T follicular helper cell (primary cell): ENCODE measurements at places on chromosomes 3 and 15.

DNA sequence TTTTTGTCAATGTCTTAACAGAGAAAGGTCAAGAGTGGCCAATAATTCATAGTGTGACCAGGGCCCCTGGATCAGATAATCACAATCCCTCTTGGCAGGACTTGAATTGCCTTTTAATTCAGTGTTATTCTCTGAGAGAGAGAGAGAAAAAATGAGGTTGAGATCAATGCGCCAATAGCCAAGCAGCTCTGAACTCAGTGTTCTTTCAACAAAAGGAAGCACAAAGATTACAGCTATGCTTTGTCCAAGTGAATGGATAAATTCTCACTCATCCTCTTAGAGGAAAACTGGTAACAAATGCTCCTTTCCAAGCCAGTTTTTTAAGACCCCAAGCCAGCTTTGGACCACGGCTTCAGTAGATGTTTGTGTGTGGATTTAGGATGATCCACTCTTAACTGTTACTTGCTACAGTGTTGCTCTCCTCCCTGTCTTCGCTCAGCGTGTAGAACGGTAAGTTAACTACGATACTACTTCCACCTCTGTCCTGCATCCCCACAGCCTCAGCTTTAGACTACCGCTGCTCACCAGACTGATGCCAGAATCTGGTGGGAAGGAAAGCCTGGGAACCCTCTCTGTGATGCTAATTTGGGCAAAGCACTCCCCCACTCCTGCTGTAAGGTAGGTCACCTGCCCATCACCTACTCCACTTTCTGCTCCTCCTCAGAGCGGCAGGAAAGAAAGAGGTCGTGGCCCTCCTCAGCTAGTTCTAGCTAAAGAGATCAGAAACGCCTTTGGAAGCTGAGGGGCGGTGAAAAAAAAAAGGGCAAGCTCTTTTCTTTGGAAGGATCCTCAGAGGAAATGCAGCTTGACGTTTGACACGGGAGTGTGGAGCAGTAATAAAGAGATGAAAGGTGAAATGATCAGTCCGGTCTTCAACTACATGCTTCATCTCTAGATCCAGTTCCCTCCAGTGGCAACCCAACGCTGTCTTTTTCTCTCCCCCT, 46.8 kb upstream of the LPP start:
- DNase-seq: no peak

GRCh38 chr3:94162700-94163099, 99.8 kb downstream of the NSUN3 start:
- DNase-seq: no peak

GRCh38 chr3:126551839-126552687, 6.7 kb downstream of the C3orf22 start:
- no peak for DNase-seq

GRCh38 chr3:136929977-136930670, 27.7 kb upstream of the IL20RB start:
- no peak for DNase-seq

DNA sequence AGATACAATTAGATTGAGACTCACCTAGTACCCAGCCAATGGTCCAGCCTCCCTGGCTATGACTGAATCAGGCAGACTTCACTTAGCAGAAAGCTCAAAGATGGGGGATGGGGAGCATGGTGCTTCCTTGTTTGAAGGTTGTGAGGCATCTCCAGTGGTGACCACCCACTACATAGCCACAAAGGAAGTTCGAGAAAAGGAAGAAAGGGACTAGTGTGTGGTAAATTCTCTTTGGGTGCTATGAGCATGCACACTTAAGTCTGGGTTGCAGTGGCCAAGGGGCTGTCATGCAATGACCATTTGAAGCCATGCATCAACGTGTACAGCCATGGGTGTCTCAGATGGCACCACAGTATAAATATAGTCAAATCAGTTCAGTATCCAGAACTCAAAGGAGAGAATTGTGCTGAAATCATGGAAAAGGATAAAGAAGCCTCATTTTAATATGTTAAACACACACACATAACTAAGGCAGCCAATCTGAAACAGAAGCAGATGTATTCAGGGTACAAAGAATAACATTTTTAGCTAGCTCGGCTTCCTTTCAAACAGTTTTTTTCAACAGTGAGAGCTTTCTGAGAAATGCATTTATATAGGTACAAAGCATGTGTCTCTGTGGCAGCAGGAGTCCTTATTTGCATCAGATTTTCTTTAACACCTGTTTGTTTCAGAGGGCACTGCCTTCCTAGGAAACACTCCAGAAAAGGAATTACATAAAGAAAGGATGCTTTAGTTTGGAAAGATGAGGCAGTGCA, 275.5 kb downstream of the GAP43 start:
- no peak for DNase-seq

DNA sequence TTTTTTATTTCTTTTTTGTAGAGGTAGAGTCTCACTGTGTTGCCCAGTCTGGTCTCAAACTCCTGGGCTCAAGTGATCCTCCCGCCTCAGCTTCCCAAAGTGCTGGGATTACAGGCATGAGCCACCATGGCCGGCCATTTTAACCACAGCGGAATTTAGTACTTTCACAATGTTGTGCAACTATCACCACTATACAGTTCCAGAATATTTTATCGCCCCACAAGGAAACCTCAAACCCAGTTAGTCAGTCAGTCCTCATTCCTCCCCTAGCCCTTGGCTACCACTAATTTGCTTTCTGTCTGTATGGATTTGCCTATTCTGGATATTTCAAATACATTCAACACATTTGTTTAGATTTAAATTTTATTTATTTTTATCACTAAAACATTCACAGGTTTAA, 15.5 kb upstream of the HOMER2 start:
- no peak for DNase-seq

DNA sequence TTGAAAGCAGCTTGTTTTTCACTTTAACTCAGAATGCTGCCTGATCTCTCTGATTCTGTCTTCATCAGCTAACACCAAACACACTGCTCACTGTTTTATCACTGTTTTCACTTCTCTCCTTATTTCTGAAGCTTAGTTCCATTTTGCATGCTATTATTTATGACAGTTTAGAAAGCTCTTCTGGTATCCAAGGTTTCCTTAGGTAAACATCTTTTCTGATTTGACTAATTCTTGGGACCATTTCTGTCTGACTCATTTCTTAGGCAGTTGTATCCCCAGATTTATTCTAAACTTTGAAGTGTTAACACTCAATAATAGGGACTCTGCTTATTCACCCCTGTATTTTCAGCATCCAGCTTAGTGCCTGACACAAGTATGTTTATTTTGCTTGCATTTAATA, 167.7 kb downstream of the BCHE start:
- DNase-seq: no peak

- DNase-seq: no peak
Measured at GRCh38 chr3:14162178-14162577, 16.2 kb downstream of the XPC start.

DNA sequence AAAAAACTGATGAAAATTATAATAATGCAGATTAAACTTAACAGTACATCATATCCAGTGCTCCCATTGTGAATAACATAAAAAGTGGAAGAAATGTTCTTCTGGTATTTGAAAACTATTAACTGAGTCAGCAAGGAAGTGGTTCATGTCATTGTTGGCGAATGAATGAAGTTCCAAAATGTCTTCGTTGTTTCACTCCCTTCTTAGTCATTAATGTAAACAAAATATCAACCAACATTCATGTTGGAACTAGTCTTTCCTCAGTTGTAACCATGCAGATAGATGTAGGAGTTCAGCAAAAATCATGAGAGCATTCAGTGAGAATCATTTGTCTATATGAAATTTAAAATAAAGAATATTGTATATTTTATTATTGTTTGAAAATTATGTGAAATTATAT, 44.1 kb upstream of the ICE2 start:
- no peak for DNase-seq

- DNase-seq: no peak
Measured at GRCh38 chr3:57958642-57959422, 49.4 kb upstream of the FLNB start.

DNA sequence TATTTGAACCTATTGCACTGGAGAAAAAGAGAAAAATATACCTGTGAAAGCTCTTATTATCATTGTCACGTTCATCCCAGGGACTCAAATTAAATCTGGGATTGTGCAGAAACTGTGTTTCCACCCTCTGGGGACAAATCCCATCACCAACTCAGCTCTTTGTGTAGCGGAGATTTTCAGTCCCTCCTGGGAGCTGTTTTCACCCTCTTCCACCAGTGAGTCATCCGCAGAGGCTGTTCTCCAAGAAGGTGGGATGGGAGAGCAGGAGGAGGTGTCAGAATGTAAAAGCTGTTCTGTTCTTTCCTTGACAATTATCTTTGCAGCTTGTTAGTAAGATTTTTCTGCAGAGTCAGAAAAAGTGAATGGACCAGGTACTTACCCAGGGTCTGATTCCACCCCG, 28.0 kb downstream of the SV2B start:
- DNase-seq: no peak

DNA sequence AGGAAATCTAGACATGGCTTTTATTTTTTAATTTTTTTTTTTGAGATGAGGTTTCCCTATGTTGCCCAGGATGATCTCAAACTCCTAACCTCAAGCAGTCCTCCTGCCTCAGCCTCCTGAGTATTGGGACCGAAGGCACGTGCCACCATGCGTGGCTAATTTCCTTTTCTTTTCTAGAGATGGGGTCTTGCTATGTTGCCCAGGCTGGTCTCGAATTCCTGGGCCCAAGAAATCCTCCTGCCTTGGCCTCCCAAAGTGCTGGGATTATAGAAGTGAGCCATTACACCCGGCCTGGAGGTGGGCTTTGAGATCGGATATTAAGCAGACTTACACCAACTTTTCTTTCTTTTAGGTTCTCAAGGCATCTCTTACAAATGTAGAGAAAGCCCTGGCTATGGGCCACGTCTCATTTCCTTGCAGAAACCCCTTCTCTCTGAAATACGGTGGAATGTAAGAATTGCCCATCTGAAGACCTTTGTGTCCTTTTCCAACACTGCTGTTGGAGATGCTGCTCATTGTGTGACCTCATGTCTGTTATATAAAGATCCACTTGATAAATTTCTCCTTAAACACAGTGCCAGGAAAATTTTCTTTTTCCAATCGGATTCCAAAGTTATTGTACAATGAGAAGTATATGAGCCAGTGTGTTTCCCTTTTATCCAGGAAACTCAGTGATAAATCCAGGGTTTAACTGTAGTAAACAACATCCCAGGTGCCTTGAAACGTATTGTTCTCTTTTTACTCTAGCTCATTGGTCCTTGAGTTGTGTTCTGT, 36.8 kb upstream of the CFAP161 start:
- no peak for DNase-seq

- DNase-seq: no peak
Measured at GRCh38 chr15:39399600-39399999, 181.3 kb upstream of the THBS1 start.

DNA sequence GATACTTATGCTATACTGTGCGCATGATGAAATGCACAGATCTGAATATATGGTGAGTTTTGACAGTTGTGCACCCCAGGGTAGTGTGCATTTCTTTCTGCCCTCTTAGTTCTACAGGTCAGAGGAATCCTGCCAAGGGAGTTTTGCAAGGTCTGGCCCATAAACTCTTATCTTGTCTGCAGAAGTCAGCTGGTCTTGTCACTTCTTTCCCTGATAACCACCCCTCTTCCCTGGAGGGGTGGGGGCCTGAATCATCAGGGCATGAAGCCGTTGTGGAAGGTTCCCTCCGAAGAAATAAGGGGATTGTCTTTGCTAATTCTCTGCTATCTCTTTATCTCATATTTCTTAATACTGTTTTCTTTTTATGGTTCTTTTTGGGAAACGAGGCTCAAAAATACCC, 30.4 kb downstream of the TRIM71 start:
- no peak for DNase-seq

DNA sequence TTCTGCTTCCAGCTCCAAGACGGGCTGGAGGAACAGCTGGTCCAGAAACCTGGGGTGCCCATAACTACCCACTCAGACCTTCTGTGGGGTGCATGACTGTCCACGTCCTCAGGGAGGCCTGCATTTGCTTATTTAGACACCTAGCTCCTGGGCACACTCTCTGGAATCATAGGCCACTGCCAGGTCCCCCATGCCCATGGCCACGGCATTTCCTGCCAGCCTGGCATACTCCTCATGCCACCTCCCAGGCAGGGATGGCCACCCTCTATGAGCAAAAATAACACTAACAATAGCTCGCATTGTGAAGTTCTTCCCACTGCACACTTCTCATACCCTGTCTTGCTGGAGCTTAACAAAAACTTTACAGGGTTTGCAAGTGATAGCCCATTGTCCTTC, 166.9 kb upstream of the TPM1 start:
- no peak for DNase-seq

GRCh38 chr15:38073178-38073946, 138.9 kb downstream of the TMCO5A start:
- no peak for DNase-seq

DNA sequence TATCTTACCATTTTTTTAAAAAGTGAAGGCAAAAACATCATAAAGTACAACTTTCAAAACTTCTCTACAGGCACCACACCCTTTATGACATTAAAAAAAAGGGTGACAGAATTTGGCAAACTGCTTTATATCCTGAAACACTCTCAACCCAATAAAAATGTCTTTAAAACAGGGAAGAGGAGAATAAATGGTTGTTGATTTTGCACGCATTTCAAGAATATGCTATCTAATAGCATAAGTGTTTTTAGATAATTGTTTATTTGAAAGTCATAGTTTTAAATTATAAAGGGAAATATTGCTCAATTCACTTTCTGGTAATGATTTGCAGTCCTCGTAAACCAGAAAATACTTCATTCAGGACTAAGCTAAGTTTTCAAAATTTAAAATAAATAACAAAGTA, 1.7 kb upstream of the PCOLCE2 start:
- no peak for DNase-seq

DNA sequence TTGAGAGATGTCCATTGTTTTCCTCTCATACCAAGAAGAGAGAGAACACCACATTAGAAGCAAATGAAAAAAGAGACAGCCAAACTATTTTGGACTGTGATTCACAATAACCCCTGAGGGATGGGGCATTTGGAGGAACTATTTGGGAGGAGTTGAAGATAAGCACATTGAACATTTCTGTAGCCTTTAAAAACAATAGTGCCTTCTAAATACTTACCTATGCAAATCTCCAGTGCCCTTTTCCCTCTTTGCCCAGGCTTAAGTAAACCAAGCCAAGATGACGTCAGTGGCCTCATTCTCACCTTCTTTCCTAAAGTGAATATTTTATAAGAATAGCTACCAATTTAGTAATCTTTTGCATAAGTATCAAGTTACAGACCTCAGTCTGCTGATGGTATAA, 89.7 kb upstream of the COL8A1 start:
- DNase-seq: no peak

DNA sequence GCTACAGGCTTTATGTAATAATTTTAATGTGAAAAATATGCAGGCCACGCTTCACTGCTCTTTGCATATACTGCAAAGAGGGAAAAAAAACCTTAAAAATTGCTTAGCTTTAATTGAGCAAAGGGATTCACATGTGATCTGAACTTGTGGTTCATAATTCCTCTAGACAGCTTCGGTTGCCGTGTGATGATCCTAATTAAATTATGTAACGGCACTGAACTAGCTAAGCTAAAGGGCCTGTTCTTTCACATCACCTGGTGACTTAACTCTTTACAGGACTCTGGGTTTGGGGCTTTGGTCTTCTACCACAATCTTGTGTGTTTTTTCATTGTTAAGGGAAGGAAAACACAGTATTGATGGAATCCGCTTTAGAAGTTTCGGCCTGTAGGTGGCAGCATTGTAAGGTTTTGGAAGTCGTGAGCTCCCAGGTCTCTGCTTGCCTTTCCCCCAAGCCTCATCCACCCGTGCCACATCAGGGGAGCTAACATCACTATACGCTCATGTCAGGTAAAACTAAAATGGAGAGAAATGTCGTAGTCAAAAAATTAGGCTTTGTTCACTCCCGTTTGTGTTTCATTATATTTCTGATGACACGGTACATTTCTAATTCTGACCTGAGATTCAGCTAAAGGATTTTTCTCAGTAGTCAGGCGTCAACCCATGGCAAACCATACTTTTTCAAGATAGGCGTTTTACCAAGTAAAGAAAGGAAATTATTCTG, 205.6 kb upstream of the DPH6 start:
- peak; percentile 2 for DNase-seq
